MCF 10A (cell line): ENCODE measurements at places on chromosomes 7 and 10. TPM values are rescaled to one million over a fixed set of nuclear protein-coding genes. Genes with fewer than 3 reads are reported as not detected.
A peak's percentile ranks its signal among the peaks of the same experiment; 100 is the strongest.

The PGAM2 gene
- total RNA-seq, result not detected in 2 replicates

The CRTAC1 gene
- not detected in 2 replicates for total RNA-seq

The MSMB gene
- not detected in 2 replicates for total RNA-seq

The DEPP1 gene
- total RNA-seq, result 0.76 and 0.84 TPM in 2 replicates

- H3K4me1 ChIP-seq, result no peaks in the 10 kb centered on the region
- H3K36me3 ChIP-seq, result no peaks in the 10 kb centered on the region
- no peak overlapping the region for H3K4me3 ChIP-seq
- DNase-seq, result no peak
Observed at GRCh38 chr7:150803161-150803860, 2.7 kb downstream of the TMEM176A start.

GRCh38 chr10:48778193-48778857 lies 93.7 kb downstream of the WDFY4 start:
- DNase-seq, result no peak
- no peaks in the 10 kb centered on the region for H3K36me3 ChIP-seq
- H3K27me3 ChIP-seq, result peaks cover 40% of the 10 kb centered on the region
- H3K27ac ChIP-seq, result no peak overlapping the region

DNA sequence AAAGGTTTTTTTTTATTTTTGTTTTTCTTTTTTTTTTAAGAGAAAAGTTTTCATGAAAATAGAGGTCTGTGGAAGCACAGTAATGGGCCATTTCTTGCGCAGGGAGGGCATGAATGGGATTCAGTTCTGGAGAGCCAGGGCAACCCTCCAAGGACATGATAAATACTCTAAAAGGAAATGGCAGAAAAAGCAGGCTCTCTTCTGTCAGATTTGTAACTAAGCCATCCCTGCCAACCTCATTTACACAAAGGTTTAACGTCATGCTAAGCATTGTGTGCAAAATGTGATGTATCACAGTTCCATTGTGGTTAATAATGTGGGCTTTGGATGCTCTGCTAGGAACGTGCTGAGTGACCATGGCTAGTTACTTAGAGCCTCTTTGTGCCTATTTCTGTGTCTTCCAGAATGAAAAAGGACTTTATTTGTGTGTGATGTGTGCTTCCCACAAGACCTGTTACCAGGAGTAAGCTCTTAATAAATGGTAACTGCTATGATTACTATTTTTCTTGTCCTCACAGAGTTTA lies 1095.9 kb upstream of the SORCS1 start:
- no peaks in the 10 kb centered on the region for H3K36me3 ChIP-seq
- no peak overlapping the region for H3K4me3 ChIP-seq
- H3K4me1 ChIP-seq, result no peaks in the 10 kb centered on the region
- no peak for DNase-seq
- no peak overlapping the region for H3K27ac ChIP-seq

GRCh38 chr10:61047081-61047480 lies 103.1 kb upstream of the RHOBTB1 start:
- no peaks in the 10 kb centered on the region for H3K4me1 ChIP-seq
- no peak for DNase-seq
- H3K27ac ChIP-seq, result no peak overlapping the region
- no peaks in the 10 kb centered on the region for H3K27me3 ChIP-seq
- H3K36me3 ChIP-seq, result no peaks in the 10 kb centered on the region

GRCh38 chr10:42960491-42960990 lies 116.3 kb upstream of the RET start:
- H3K4me1 ChIP-seq, result no peaks in the 10 kb centered on the region
- H3K27me3 ChIP-seq, result no peaks in the 10 kb centered on the region
- DNase-seq, result peak; percentile 13
- H3K27ac ChIP-seq, result no peak overlapping the region

GRCh38 chr10:69319841-69320316 lies 41.6 kb downstream of the HK1 start:
- DNase-seq, result no peak
- peak overlapping the region; percentile 93 for H3K4me3 ChIP-seq
- peaks cover 7% of the 10 kb centered on the region for H3K36me3 ChIP-seq
- peaks cover 31% of the 10 kb centered on the region for H3K4me1 ChIP-seq
- peak overlapping the region; percentile 54 for H3K27ac ChIP-seq
- no peaks in the 10 kb centered on the region for H3K27me3 ChIP-seq

- peaks cover 9% of the 10 kb centered on the region for H3K4me1 ChIP-seq
- H3K27ac ChIP-seq, result no peak overlapping the region
- DNase-seq, result no peak
- H3K4me3 ChIP-seq, result no peak overlapping the region
- no peaks in the 10 kb centered on the region for H3K27me3 ChIP-seq
- no peaks in the 10 kb centered on the region for H3K36me3 ChIP-seq
Observed at GRCh38 chr10:62450912-62451610, 76.9 kb downstream of the ZNF365 start.

- DNase-seq, result no peak
- H3K36me3 ChIP-seq, result no peaks in the 10 kb centered on the region
- peaks cover 14% of the 10 kb centered on the region for H3K27me3 ChIP-seq
- no peak overlapping the region for H3K4me3 ChIP-seq
- H3K4me1 ChIP-seq, result no peaks in the 10 kb centered on the region
Observed at GRCh38 chr7:2978408-2978807, 65.3 kb downstream of the CARD11 start.

DNA sequence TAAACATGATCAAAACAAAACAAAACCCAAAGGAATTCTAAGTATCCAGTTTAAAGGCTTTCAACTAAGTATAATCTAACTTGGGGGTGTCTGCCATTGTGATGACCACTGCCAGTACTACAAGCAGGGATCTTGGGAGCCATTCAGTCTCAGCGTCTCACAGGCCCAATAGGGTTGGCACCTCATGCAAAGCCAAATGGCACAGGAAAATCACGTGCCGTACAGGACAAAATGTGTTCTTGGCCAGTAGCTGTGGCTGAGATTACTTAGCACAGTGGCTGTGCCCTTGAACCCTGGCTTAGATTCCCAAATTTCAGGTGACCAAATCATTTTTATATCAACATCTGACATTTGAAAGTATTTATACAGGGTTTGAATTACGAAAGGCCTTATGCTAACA lies 50.0 kb downstream of the DLD start:
- no peak overlapping the region for H3K4me3 ChIP-seq
- no peak for DNase-seq
- H3K4me1 ChIP-seq, result peaks cover 8% of the 10 kb centered on the region
- peak overlapping the region; percentile 19 for H3K27ac ChIP-seq
- no peaks in the 10 kb centered on the region for H3K27me3 ChIP-seq

GRCh38 chr7:131027287-131027773 lies 293.3 kb upstream of the KLF14 start:
- DNase-seq, result peak; percentile 89
- H3K36me3 ChIP-seq, result peaks cover 35% of the 10 kb centered on the region
- peak overlapping the region; percentile 64 for H3K4me3 ChIP-seq
- H3K4me1 ChIP-seq, result peaks cover 31% of the 10 kb centered on the region
- H3K27ac ChIP-seq, result peak overlapping the region; percentile 88

- H3K27ac ChIP-seq, result no peak overlapping the region
- peak; percentile 53 for DNase-seq
- no peak overlapping the region for H3K4me3 ChIP-seq
- H3K4me1 ChIP-seq, result no peaks in the 10 kb centered on the region
- H3K36me3 ChIP-seq, result no peaks in the 10 kb centered on the region
- no peaks in the 10 kb centered on the region for H3K27me3 ChIP-seq
Observed at GRCh38 chr10:96740579-96741281, 20.4 kb upstream of the PIK3AP1 start.

- DNase-seq, result peak; percentile 75
- H3K27ac ChIP-seq, result no peak overlapping the region
- H3K36me3 ChIP-seq, result no peaks in the 10 kb centered on the region
- H3K4me1 ChIP-seq, result peaks cover 17% of the 10 kb centered on the region
Observed at GRCh38 chr10:88064608-88065382, 201.4 kb downstream of the PTEN start.

DNA sequence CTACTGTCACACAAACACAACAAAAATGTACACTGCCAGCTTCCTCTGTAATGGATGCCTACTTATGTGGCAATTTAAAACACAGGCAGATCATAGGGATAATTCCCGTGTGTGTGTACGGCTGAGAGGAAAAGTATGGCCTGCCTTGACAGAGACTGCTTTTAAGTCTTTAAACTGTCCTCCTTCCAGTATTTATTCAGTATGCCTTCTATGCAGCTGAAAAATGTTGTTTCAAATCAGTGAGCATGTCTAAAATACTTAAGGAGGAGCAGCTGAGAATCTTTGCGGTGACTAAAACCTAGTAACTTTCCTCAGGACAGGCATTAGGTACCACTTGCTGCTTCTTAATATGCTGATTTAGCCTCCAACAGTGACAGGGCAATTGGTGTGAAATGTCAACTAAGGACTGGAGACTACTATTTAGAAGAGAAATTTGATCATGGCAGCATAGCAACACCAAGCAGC lies 126.3 kb downstream of the CACNA2D1 start:
- DNase-seq, result no peak
- H3K36me3 ChIP-seq, result no peaks in the 10 kb centered on the region
- no peak overlapping the region for H3K4me3 ChIP-seq
- peaks cover 60% of the 10 kb centered on the region for H3K27me3 ChIP-seq

- H3K27me3 ChIP-seq, result no peaks in the 10 kb centered on the region
- H3K27ac ChIP-seq, result no peak overlapping the region
- H3K36me3 ChIP-seq, result no peaks in the 10 kb centered on the region
Observed at GRCh38 chr7:26144184-26145080, 7.6 kb upstream of the NFE2L3 start.

- H3K4me1 ChIP-seq, result no peaks in the 10 kb centered on the region
- no peaks in the 10 kb centered on the region for H3K27me3 ChIP-seq
- H3K27ac ChIP-seq, result no peak overlapping the region
- DNase-seq, result no peak
- H3K4me3 ChIP-seq, result no peak overlapping the region
Observed at GRCh38 chr10:85177767-85178166, 849.4 kb downstream of the CCSER2 start.
